D341Med (cell line): ENCODE measurements at places on chromosomes 7 and 10.

GRCh38 chr7:107180378-107180777, 11.6 kb downstream of the HBP1 start:
- DNase-seq: peak; percentile 33

GRCh38 chr10:89813546-89813945, 112.2 kb downstream of the KIF20B start:
- no peak for DNase-seq

DNA sequence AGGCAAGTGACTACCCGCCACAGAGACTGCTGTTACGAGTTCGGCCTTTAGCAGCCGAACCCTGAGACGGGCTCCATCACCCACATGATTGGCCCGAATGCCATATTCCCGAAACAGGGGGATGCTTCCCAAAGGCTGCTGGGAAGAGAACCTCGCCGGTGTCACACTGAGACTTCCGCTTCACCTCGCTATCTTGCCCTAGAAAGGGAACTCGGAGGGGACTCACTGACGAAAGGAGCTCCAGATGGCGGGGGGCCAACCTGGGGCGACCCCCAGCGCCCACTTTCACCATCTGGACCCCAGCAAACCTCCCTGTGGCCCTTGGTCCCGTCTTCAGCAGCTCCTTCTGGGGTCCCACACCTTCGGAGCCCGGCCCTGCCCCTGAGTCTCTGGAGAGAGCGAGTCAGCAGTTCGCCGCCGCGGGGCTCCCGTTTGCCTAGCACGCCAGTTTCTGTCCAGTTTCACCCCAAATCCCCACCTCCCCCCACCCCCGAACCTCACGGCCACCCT, 529 bp downstream of the HPS1 start:
- DNase-seq: no peak

- no peak for DNase-seq
Observed at GRCh38 chr7:15335390-15335789, 226.4 kb downstream of the AGMO start.

- DNase-seq: no peak
Observed at GRCh38 chr10:17237149-17237527, 9.1 kb downstream of the VIM start.

DNA sequence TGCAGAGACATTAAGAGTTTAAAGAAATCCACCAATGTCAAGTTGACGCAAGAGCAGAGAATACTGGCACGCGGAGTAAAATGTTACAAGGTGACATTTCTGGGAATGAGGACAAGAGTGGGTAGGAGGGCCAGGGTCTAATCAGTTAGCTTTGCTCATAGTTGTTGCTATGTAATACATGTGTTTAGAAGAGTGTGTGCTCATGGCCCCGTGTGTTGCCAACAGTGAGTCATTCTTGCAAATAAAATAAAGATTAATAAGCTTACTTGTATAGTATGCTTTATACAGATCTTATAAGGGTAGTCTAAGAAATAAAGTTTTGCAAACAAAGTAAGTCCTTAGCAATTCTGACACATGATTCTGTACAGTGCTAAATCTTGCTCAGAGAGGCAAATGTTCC, 64.5 kb downstream of the DNMBP start:
- DNase-seq: no peak

- no peak for DNase-seq
Observed at GRCh38 chr7:26497801-26498596, 206.3 kb downstream of the SNX10 start.

- no peak for DNase-seq
Observed at GRCh38 chr7:11846361-11846955, 14.5 kb upstream of the THSD7A start.

DNA sequence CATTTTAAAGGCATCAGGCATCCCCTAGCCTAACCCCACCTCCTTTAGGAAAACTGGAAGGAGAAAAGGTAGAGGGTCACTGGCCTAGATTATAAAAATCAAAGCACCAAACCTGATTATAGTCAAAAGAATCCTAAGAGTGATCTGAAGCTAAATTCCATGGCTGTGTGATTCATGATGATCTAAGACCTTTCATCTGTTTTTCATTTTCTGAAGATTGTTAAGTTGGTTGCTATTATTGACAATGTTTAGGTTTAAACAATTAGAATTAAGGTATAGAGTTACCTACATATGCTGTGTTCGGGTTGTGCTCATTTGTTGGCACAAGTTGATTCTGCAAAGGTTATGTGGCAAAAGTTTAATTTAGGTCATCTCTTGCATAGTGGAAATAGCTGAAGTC, 148.7 kb downstream of the BICC1 start:
- DNase-seq: no peak

- DNase-seq: no peak
Observed at GRCh38 chr7:74058486-74058885, 25.1 kb upstream of the LIMK1 start.

- DNase-seq: no peak
Observed at GRCh38 chr10:27838361-27838760, 92.7 kb upstream of the MKX start.

- no peak for DNase-seq
Observed at GRCh38 chr10:126169899-126170298, 218.4 kb downstream of the ADAM12 start.

- DNase-seq: no peak
Observed at GRCh38 chr10:1294748-1295147, 238.6 kb downstream of the WDR37 start.

DNA sequence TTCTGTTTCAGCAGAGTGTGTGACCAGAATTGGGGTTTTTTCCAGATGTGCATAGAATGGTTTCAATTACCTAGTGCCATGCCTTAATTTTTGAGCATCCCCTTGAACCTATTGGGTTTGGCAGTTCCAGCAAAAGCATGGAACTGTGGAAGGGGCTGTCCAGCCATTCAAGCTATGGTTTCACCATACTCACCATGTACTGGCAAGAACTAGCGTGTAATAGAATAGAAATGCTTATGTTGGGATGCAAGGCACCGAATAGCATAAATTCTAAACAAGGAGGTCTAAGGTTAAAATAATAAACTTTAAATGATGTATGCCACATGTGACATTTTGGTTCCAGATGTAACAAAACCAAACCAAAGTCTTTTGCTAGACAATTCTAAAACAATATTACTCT, 91.4 kb downstream of the MTERF1 start:
- DNase-seq: no peak

GRCh38 chr10:102246261-102246660, 929 bp downstream of the GBF1 start:
- no peak for DNase-seq

DNA sequence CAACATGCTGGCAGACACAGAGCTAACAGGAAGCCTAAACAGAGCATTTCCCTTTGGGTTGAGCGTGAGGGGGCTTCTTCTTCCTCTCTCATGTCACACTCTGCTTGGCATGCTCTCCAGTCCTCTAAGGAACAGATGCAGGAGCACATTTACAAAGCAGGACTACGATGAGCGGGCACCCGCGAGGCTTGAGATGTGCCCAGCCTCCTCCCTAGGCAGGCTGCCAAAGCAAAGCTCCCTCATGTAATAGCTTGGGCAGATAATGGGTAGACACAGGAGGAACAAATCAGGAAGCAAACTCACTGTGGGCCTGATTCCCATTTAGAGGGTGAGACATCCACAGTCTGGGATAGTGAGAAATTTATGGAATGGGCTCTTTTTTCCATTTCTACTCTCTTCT, 519.1 kb downstream of the NRG3 start:
- DNase-seq: no peak

GRCh38 chr10:9043466-9043865, 989.0 kb downstream of the GATA3 start:
- no peak for DNase-seq

DNA sequence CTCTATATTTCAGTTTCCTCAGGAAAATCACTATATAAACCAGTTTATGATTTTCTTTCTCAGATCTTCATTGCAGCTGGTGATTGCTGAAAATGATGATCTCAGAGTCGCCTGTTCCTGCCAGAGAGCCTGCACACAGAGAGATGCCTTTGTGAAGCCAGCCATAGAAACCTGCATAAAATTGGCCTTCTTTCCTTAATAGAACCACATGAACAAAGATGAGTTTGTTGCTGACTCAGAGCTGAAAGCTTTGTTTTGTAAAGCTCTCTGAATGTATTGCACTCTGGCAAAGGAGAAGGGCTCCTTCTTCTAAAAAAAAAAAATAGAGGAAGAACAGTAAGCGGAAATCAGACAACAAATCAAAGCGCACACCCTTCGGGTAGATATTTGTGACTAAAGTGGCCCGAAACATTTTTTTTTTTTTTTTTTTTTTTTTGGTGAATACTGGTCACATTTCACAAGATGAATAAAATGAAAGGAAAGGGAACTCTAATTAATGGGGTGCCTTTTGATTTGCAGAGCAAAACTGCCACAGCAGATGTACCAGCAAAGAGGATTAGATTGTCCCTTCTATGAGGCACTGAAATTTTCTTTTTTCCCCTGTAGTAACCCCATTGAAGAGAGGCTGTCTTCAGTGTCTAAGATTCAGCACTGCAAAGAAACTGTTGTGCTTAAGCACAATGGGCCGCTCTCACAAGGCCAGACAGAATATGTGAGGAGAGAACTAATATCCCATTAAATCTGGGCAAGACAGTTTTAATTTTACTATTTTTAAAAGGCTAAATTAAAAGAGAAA, 75.1 kb upstream of the PTPRZ1 start:
- no peak for DNase-seq

DNA sequence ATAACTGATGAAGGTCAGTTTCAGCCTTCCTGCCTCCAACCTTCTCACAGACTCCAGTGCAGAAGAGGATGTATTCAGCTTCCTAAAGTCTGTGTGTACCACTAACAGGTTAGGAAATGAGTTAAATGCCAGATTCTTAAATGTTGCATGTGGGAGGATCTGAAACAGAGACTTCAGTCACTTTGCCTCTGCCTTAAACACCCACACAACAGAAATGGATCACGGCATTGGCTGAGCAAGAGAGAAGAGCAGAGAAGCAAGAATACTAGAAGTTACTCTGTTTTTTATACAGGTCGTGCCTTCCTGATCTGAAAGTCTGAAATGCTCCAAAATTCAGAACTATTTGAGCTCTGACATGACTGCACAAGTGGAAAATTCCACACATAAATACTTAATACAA, 98.9 kb upstream of the ARHGAP21 start:
- no peak for DNase-seq

DNA sequence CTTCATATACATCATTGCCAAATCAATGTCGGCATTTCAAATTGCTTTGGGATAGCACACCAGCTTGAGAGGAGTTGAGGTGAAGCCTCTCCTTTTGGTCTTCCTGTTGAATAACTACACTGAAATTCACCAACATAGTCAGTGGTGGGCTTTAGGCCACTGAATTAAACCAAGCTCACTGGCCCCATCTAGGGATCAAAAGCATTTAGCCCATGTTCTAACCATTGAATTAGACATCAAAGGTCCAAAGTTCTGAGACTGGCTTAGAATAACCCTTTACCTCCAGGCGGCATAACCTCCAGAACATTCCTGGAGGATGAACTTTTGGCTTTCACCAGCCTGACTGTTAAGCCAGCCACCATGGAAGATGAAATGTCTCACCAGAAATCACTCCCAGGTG, 54.6 kb downstream of the BPGM start:
- peak; percentile 41 for DNase-seq

DNA sequence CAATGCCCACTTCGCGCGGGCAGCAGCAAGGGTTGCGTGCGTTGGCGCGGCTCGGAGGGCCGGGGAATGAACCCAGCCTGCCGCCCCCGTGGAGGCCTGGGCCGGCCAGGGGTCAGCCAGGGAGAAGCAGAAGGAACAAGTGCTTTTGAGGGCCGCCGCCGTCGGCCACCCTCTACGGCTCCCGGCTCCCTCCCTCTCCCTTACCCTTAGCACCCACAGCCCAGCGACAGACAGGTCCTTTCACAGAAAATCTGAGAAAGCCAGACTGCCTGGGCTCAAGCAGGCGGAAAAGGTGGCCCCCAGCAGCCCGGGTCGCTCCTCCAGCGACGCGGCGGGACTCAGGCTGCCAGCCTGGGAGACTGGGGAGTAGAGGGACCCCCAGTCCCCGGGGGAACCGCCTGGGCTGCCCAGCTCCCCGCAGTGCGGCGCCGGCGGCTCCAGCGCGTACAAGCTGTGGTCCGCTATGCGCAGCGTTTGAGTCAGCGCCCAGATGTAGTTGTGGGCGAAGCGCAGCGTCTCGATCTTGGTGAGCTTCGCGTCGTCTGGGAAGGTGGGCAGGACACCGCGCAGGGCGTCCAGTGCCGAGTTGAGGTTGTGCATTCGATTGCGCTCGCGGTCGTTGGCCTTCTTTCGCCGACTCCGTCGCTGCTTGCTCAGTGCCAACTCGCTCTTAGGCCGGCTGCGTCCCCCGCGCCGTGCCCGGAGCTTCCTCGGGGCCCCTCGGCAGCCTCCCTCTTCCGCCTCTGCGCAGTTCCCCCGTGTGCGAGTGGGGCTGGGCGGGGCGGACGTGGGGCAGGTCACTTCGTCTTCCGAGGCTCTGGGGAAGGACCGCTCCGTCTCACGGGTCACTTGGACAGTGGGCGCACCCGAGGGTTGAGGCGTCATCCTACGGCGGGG, 815 bp downstream of the NEUROG3 start:
- peak; percentile 24 for DNase-seq

- DNase-seq: no peak
Observed at GRCh38 chr7:150357771-150358427, 10.7 kb upstream of the REPIN1 start.

GRCh38 chr7:65722361-65722792, 150.5 kb upstream of the VKORC1L1 start:
- peak; percentile 65 for DNase-seq

DNA sequence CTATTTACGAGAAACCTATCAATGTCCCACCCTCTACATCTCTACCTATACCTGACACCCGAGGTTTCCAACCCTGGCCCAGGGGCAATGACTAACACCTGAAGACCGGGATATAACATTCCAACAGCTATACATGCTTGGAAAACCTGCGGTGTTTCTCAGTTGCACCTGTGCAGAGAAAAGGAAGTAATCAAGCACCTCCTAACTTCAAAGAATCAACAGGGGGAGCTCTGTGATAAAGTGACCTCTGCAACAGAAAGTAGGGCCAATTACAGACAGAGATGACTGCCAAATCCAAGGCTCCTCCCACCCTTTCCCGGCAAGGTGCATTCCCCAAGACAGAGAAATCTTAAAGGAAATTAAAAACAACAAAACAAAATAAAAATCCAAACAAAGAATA, 41.3 kb downstream of the CCDC6 start:
- DNase-seq: peak; percentile 71

GRCh38 chr10:9342885-9343570, 1288.5 kb downstream of the GATA3 start:
- DNase-seq: peak; percentile 45

DNA sequence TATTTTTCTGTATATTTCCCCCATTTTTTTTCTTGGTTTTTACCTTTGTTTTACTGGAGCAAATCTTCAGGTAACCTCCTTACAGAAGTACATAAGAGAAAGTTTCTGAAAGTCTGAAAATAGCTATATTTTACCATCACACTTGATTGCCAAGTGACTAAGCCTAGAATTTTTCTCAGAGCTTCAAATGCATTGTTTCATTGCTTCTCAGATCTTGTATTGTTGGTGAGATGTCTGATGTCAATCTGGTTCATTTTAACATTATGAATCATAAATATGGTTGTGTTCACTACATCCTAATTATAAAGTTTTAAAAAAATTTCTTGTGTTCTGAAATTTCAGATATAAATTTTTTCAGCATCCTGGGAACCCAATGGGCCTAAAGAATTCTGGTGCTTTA, 228.2 kb downstream of the AHR start:
- DNase-seq: no peak

- no peak for DNase-seq
Observed at GRCh38 chr10:133164816-133165555, 5.0 kb downstream of the KNDC1 start.

GRCh38 chr7:157540020-157540419, 203.2 kb downstream of the DNAJB6 start:
- no peak for DNase-seq

- no peak for DNase-seq
Observed at GRCh38 chr7:2978408-2978807, 65.3 kb downstream of the CARD11 start.
